ENCODE measurements at places on chromosomes 1 and 21.

DNA sequence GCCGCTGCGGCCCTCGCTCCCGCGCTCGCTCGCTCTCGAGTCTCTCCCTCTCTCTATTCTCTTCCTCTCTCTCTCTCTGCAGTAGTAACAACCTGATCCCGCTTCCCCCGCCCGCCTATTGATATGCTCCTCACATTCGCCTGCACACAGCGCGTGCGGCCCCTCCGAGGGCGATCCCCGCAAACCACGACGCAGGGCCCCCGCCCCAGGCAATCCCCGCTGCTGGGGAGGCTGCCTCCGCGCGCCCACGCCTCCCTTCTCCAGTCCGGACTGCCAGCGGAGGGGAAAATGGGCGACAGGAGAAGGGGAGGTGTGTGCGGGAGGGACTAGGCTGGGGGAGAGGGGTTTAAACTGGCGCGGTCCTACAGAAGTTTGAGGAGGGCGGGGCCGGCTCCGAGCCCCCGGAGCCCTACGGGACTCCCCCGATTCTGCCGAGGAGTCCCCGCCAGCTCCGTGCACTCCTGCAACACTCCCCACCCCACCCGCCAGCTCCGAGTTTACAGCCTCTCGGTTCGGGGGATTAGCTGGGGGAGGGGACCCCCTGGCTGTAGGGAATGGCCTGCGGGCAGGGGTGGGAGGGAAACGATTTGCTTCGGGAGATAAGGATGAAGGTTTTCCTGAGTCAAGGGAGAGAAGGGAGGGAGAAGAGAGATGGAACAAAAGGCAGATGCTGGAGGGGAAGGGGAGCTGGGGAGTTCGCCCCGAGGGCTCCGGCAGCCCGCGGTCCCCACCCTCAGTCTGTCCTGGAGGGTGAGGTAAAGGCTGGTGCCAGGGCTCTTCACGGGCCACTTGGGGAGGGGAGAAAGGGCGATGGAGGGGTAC lies 66.6 kb downstream of the SYT2 start:
- no peak overlapping the region for H3K27ac ChIP-seq
- peak; percentile 72 for DNase-seq
- no peaks in the 10 kb centered on the region for H3K36me3 ChIP-seq
- H3K4me1 ChIP-seq = peaks cover 31% of the 10 kb centered on the region
- peaks cover 52% of the 10 kb centered on the region for H3K27me3 ChIP-seq
- H3K4me3 ChIP-seq = peak overlapping the region; percentile 95

DNA sequence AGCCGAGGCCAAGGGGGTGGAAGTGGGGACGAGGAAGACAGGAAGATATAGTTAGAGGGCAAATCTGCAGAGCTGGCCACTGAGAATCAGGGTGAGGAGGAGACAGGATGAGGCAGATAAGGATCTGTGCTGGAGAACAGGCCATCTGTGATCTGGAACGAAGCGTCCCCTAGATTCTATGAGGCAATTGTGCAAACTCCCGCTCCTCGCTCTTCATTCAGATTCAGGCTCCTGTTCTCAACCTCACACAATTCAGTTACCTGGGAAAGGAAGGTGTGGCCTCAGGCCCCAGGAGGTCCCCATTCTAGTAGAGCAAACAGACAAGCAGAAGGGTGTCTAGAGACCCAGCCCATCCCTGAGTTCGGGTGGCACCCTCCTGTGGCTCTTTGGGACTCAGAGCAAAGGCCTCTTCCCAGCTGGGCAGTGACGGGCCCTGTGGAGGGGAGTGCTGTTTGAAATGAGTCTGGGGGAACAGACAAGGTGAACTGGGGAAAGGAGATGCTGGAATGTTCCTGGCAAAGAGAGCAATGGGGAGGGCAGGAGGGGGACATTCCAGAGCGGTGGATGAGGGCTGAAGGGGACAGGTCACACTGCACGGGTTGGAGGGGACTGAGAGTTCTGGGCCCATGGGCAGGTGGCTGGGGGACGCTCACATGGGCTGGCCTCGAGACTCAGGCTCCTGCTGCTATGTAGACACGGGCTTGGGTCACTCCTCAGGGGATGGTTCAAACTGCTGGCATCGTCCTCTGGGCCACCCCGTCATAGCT lies 39.9 kb upstream of the AJAP1 start:
- H3K36me3 ChIP-seq = 0 out of 2 replicates have a peak, but pooled peaks cover 3% of the 10 kb centered on the region
- no peaks in the 10 kb centered on the region for H3K27me3 ChIP-seq
- no peaks in the 10 kb centered on the region for H3K4me1 ChIP-seq
- no peak overlapping the region for H3K4me3 ChIP-seq
- DNase-seq = no peak

DNA sequence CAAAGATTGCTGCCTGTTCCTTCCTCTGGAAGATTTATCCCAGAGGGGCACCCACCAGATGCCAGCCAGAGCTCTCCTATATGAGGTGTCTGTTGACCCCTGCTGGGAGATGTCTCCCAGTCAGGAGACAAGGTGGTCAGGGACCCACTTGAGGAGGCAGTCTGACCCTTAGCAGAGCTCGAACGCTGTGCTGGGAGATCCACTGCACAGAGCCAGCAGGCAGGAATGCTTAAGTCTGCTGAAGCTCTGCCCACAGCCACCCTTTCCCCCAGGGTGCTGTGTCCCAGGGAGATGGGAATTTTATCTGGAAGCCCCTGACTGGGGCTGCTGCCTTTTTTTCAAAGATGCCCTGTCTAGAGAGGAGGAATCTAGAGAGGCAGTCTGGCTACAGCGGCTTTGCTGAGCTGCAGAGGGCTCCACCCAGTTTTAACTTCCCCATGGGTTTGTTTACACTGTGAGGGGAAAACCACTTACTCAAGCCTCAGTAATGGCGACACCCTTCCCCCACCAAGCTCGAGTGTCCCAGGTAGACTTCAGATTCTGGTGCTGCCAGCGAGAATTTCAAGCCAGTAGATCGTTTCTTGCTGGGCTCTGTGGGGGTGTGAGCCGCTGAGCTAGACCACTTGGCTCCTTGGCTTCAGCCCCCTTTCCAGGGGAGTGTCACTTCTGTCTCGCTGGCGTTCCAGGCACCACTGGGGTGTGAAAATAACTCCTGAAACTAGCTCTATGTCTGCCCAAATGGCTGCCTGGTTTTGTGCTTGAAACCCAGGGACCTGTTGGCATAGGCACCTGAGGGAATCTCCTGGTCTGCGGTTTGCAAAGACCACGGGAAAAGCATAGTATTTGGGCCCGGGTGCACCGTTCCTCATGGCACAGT lies 51.1 kb upstream of the PDC start:
- H3K27me3 ChIP-seq = no peaks in the 10 kb centered on the region
- no peak overlapping the region for H3K4me3 ChIP-seq
- DNase-seq = peak; percentile 12
- no peak overlapping the region for H3K27ac ChIP-seq
- no peaks in the 10 kb centered on the region for H3K36me3 ChIP-seq

GRCh38 chr1:221336126-221336525 lies 405.8 kb downstream of the DUSP10 start:
- no peaks in the 10 kb centered on the region for H3K4me1 ChIP-seq
- no peaks in the 10 kb centered on the region for H3K36me3 ChIP-seq

DNA sequence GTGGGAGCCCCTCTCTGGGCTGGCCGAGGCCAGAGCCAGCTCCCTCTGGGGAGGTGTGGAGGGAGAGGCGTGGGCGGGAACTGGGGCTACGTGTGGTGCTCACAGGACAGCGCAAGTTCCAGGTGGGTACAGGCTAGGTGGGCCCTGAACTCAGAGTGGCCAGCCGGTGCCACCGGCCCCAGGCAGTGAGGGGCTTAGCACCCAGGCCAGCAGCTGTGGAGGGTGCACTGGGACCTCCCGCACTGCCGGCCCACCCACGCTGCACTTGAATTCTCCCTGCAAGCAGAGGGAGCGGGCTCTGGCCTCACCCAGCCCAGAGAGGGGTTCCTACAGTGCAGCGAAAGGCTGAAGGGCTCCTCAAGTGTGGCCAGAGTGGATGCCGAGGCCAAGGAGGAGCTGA lies 20.2 kb downstream of the PRAMEF20 start:
- no peaks in the 10 kb centered on the region for H3K27me3 ChIP-seq
- no peak overlapping the region for H3K4me3 ChIP-seq
- H3K4me1 ChIP-seq = no peaks in the 10 kb centered on the region
- H3K27ac ChIP-seq = no peak overlapping the region
- H3K36me3 ChIP-seq = no peaks in the 10 kb centered on the region

DNA sequence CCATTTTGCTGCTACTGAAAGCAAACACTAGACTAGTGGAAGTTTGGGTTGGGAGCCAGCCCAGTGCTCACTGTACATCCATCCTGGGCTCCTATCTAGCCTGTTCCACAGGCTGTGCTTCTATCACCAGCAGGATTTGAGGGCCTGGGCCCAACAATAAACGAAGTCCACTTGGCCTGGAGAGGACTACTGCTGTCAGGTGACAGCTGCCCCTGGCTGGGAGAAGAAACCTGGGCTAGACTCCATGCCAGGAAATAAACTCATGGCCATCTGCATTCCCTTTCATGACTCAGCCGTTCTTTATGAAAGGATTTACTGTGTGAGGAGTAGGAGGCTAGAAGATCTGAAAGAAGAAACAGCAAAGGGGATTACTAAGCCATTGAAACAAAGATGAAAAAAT lies 35.5 kb downstream of the COLGALT2 start:
- no peaks in the 10 kb centered on the region for H3K27me3 ChIP-seq
- H3K27ac ChIP-seq = no peak overlapping the region
- H3K36me3 ChIP-seq = no peaks in the 10 kb centered on the region
- no peak for DNase-seq
- no peak overlapping the region for H3K4me3 ChIP-seq

GRCh38 chr1:20227704-20228103 lies 41.4 kb upstream of the PLA2G2C start:
- peak; percentile 34 for DNase-seq
- no peak overlapping the region for H3K27ac ChIP-seq
- peaks cover 14% of the 10 kb centered on the region for H3K27me3 ChIP-seq

DNA sequence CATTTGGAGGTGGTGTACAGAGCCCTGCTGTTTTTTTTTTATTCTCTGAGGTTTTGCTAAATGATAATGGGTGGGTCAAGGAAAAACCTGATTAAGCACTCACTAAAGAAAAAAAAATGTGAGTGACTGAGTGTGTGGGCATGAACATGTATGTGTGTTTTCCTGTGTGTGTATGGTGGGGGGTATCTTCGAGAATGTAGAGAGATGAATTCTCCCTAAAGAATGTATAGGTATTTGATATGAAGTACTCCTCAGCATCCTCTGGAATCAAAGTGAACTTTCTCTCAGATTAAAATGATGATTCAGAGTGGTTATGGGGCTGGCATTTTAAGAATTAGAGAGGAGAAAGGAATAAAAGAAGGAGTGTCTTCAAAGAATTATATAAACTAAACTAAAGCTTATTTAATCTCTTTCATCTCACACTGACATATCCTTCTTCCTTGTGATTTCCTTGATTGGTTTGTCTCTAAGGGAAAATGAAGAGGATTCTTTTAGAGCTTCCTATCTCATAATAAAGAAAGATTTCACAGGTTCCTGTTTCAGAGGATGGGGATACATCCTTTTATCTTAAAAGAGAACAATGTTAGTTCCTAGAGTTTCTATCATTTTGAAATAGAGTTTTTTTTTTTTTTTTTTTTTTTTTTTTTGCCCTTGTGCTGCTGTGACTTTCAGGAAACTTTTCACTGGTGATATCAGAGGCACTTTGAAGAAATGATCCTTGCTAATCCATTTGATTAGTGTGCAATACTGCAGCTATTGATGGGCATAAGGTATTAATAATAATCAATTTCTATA lies 23.9 kb downstream of the S1PR1 start:
- no peaks in the 10 kb centered on the region for H3K27me3 ChIP-seq
- H3K4me1 ChIP-seq = peaks cover 12% of the 10 kb centered on the region
- no peak overlapping the region for H3K27ac ChIP-seq
- no peaks in the 10 kb centered on the region for H3K36me3 ChIP-seq
- DNase-seq = no peak
